Left lung (tissue), 14 donors: ENCODE measurements at places on chromosomes 6 and 20. TPM values are rescaled to one million over a fixed set of nuclear protein-coding genes. Genes with fewer than 3 reads are reported as not detected.

Gene NDRG3
- 30.9 TPM for polyA plus RNA-seq

Gene KHDC1L
- polyA plus RNA-seq, result 1.2 TPM

- no peak for DNase-seq
These were observed 129.4 kb upstream of the CENPW start for GRCh38 chr6:126210398-126211075.

GRCh38 chr6:136798044-136798443 is 5.8 kb upstream of the MAP3K5 start:
- no peak for DNase-seq

- no peak for DNase-seq
These were observed 11.8 kb downstream of the COL9A3 start for GRCh38 chr20:62828511-62829230.

DNA sequence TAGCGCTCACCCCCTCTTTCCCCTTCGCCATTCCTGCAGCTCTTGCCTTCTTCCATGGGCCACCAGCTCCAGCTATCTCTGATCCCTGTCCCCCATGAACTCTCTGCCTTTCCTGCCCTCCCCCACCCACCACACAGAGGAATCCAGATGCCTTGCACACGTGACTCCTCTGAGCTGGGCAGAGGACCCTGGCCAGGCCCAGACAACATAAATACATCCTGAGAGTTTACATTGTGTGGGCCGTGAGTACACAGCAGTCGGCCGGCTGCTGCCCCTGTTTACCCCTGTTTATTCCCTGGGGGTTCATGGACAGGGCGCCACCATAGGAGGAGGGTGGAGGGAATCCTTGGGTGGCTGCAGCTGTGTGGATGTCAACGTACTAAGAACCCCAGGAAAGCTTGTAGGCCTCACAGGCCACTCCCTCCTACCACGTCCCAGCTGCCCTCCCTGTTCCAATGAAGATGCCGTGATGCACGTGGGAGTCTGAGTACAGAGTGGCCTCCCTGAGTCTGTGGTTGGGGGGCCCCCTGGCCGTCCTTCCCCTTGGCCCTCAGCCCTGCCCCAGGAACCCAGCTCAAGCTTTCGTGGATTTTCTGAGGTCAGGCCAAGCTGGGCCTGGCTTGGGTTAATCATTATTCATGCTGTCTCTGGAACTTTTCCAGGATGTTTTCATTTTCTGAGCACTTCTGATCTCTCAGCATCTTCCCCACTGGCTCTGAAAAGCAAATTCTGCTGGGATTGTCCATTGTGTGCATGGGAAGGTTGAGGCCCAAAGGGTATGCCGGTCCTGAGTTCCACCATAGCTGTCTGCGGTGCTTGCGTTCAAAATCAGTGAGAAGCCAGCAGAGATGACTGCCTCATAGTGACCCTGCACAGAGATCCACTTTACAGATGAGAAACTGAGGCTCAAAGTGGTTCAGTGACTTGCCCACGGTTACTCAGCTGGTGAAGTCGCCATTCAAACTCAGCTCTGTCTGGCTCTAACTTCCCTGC is 136.3 kb downstream of the MRPL14 start:
- DNase-seq, result no peak

DNA sequence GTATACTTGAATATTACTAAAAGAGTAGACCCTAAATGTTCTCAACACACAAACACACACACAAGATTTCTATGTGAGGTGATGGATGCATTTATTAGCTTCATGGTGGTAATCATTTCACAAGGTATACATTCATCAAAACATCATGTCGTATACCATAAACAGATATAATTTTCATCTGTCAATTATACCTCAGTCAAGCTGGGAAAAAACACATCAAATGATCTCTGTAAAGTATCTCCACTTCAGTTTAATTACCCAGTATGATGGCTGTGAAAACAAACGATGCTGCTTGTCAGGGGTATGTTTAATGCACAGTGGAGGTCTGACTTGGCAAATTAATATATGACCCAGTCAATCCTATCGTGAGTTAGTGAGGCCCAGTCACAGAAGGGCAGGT is 157.2 kb downstream of the MTFR2 start:
- DNase-seq, result no peak
